ENCODE measurements at places on chromosomes 11 and 22.

GRCh38 chr22:19744350-19745006 lies 16.1 kb upstream of the TBX1 start:
- no peak for DNase-seq

DNA sequence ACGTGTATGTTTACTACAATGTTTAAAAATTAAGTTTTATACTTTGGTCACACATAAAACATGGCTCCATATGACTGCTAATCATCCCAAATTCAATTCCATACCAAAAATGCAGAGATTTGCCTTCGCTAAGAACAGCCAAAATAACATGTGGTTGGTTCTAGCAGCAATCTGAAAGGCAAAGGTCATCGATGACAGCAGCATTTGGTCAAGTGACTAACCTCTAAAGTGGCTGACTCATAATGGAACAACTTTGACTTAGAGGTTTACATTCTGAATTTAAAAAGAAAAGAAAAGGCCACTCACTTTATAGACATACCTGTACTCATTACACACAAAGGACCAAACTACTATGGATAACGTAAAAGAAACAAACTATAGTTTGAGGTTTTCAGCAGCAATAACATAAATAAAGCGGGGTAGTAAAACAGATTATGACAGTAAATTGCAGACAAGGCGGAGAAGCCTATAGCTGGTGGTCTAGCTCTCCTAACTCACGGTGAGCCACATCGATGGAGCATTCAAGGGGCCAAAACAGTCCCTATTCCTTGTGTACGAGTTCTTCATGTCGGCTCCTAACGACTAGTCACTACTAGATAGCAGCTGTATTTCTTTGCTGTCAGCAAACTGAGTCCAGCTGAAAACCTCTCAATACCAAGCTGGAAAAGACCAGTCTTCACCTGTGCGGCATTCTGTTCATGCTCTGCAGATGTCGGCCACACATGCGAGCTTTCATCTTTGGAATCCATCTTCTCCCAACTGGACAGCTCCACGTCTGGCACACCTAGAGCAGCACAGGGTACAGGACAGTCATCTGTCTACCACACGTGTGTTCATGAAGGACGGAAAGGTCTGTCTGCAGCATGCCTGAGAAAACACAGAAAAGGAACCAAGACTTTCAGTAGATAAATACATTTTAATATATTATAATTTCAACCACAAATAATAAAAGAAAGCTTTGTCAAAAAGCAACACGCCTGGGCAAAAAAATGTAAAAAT lies 42.1 kb downstream of the PRDM10 start:
- peak; percentile 59 for DNase-seq

- no peak for DNase-seq
These were observed 4.8 kb downstream of the ANKK1 start for GRCh38 chr11:113392236-113392921.

DNA sequence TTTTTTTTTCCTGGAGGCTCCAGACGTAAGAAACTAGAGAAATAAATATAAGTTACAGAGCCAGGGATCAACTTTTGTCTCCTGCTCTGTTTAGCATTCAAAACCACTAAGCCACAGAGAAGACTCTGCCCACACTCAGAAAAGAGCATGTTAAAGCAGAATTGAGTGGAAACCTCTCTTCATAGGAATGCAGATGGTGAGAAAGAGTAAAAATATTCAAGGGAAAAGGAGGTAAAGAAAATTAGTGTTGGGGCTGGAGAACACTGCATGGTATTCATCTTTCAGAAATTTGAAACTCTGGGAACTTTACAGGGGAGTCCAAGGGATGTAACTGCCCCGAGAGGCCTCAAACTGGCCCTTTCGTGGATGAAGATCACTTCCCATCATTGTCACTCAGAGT lies 65.1 kb downstream of the CLMP start:
- no peak for DNase-seq

DNA sequence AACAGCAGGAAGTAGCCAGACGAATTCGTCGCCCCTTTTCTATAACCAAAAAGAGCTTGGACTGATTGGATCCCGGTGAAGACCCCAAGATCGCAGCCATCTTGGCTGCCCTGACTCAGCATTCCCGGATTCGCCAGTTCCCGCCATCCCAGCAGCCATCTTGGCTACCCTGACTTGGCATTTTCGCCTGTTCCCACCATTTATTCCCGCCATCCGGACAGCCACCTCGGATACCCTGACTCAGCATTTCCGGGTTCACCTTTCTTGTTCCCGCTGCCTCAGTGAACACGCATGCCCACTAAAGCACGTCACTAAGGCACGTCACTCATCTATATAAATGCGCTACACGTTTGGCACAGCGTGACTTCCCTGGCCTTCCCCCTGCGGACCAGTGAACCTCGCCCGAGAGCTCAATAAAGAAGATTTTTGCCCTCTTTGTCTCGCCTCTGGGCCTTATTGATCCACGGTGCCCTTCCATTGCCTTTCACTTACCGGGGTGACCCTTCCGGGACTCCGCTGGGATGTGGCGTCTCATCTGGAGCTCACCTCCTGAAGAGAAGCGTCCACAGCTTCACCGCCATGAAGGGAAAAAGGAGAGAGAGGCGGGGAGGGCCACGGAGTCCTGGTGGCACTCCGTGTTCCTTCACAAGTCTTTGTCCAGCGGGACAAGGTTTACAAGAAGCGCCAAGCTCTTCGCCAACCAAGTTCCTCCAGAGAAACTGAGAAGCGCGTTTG lies 4.0 kb upstream of the OR56A3 start:
- DNase-seq, result no peak

DNA sequence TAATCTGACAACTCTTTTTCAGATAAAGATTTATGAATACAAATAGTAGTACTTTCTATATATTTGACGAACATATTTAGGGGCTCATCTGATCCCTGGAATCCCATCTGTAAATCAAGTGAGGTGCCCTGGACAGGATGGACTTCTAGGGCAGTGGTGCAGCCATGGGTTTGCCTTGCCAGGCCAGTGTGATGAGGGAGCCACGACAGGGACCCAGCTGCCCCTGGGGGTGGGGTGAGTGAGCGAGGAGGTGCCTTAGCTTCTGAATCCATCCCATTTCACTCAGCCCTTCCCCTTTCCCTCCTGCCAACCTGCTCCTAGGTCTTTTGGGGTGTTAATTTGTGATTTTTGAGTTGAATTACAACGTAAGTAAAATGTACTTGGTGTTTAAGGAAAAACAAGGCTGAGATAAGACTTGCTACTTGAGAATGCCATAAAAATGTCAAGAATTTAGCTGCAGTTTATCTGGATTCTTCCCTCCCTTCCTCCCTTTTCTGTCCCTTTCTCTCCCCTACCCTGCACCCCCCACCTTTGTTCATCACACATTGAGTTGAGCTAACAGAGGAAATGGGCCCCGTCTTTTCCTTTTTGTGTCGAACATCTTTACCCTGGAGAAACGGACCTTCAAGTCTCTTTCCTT lies 60.8 kb downstream of the PPFIBP2 start:
- DNase-seq, result no peak

DNA sequence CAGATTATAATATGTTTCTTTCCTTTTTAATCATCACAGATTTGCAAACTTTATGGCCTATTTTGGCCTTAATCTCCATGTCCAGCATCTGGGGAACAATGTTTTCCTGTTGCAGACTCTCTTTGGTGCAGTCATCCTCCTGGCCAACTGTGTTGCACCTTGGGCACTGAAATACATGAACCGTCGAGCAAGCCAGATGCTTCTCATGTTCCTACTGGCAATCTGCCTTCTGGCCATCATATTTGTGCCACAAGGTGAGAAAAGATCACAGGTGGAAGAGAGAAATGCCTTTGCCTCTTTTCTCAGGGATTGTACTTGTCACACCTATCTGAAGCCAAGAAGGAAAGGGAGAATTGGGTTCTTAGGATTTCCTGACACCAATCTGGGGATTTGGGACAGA lies 36.9 kb downstream of the SLC22A9 start:
- no peak for DNase-seq

DNA sequence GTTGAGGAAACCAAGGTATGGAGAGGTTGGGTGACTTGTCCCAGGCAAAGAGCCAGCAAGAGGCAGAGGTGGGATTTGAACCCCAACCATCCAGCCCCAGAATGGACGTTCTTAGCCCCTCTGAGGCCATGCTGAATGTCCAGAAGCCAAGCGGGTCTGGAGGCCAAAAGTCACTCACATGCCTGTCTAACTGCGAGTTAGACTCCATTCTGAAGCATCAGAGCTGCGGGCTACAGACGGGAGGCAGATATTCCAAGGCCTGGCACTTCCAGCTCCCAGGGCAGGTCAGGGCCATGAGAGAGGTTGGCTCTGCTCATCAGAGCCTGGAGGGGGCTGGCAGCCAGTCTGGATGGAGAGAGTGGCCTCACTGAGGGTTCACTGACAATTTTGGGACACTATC lies 616.5 kb downstream of the BRD1 start:
- DNase-seq, result no peak

GRCh38 chr11:27722953-27723344 lies 22.7 kb upstream of the BDNF start:
- no peak for DNase-seq

GRCh38 chr11:48020092-48020755 lies 39.9 kb downstream of the PTPRJ start:
- peak; percentile 45 for DNase-seq

- no peak for DNase-seq
These were observed 36.4 kb downstream of the PITPNB start for GRCh38 chr22:27882507-27883290.

DNA sequence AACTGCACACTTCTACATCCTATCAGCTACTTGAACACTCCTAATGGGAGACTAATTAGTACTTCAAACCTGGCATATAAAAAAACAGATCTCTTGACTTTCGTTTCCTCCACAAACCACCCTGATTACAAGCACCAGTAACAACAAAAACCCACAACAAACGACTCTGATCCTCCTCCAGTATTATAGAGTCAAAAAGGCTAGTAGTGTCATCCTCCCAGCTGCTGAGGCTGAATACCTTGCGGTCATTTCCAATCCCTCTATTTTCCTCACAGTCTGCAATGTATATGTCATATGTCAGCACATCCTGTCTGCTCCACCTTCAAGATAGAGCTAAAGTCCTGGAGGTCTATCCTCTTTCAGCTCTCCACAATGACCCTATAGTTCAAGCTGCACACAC lies 688.9 kb upstream of the RAG2 start:
- no peak for DNase-seq

DNA sequence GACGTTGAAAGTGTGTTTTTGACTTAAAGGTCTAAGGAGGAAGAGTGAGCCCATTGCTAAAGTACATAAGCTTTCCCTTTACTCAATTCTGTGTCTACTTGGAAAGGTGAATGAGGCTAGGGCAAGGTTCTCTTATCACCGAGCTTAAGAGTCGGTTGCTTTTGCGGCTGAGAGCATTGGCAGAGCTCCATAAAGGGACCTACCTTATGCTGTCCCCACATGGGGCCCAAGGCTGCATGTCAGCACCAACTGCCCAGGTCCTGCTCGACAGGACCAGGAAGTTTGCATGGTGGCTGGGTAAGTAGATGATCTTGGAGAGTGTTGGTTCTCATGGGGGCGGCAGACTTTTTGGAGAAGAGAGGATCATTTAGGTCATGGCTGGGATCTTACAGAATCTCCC lies 91.2 kb downstream of the ZBTB16 start:
- DNase-seq, result no peak

DNA sequence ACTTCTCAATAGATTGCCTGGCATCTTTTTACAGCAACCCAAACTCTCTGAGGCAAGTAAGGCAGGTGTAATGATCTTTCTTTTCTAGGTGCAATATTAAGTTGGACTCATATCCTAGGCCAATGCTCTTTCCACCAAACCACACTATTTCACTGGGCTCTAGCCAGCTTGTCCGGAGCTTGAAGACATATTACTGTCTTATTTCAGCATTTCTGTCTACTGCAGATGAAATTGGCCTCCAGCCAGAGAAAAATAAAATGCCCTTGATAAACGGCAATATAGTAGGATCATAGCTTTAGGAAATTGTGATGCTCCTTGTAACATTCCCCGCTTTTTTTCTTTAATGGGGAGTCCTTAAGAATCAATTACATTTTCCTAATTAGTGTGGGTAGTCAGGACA lies 48.1 kb downstream of the SPON1 start:
- DNase-seq, result no peak

DNA sequence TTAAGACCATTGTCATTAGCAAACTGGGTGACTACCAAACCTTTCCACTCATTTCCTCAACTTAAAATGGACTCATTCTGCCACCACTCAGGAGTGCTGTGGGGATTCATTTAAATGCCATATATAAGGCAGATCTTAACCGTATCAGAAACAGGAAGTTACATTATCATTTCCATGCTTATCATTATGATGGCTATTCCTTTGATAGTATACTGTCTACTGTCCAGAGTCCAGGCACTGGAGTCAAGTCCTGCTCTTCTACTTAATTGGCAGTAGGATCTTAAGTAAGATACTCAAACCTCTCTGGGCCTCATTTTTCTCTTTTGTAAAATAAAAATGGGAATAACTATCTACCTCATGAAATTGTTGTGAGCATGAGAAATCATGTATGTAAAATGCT lies 8.4 kb upstream of the NAV2 start:
- DNase-seq, result no peak

DNA sequence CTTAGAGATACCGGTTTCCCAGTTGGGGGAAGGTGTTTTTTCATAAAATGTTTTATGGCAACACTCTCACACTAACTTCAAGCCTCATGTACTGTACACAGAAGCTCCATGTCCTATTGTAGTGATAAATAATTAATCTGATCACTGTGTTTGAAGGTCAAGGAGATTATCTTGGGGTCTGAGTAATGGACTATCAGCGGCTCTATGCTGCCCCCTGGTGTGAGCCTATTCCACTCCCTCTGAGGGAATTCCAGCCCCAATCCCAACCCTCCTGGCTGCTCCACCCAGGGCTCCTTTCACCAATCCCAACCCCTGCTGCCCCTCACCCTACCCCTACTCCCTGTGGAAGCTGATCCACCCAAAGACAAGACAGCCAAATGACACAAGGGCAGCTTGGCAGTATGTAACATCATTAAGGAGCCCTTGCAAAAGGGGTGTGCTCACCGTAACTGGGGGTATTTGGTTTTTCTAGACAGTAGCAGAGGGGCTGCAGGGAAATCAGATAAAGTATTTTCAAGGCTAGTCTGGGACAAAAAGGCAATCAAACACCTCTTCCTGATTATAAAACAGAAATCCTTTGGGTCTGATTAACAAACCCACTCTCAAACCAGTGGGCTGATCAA lies 22.3 kb downstream of the HPS4 start:
- DNase-seq, result peak; percentile 63
